ENCODE measurements at places on chromosomes 2 and 18. TPM values are rescaled to one million over a fixed set of nuclear protein-coding genes. Genes with fewer than 3 reads are reported as not detected.
A peak's percentile ranks its signal among the peaks of the same experiment; 100 is the strongest.

Gene CRACDL
- not detected for total RNA-seq

GRCh38 chr2:225040856-225041206, 1.4 kb downstream of the DOCK10 start:
- peak; percentile 61 for DNase-seq

- peak; percentile 98 for DNase-seq
Observed at GRCh38 chr2:8680822-8681760, 765 bp upstream of the ID2 start.

DNA sequence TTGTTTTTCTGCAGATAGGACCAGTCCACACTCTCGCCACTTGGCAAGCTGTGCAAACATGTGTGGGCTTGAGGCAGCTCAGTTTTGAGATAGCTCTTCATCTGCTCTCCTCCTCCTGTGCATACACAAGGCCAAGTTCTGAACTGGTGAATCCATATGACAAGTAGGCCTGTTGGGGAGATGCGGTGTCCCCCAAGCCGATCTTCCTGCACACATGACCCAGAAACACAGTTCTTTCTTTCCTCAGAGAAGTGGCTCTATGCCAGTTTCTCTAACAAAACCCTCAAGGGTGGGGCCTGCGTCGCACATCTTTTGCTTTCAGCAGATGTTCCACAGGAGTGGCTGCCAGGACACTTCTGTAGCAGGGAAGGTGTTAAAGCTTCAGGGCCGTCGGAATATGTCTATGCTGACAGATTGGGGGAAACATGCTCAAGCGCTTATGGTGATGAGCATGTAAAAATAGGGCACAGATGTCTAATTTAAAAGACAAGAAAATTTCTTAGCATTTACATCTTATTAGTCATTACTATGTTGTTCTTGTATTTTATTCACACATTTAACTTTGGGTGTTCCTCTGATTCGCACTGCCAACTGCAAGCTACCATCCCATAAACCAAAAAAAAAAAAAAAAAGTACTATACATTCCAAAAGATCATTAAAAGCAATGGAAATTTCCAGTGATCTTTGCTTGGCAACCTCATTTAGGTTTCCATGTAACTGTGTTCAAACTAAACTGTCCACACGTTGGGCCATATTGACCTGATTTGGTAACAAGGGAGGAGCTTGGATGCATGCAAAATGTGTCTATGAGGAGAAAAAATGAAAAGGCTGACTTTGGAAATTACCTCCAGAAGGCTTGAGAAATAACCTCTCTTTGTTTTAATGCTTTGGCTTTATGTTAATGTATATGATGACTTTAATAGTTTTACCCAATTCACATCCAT, 1055.5 kb upstream of the KLHL29 start:
- no peak for DNase-seq

DNA sequence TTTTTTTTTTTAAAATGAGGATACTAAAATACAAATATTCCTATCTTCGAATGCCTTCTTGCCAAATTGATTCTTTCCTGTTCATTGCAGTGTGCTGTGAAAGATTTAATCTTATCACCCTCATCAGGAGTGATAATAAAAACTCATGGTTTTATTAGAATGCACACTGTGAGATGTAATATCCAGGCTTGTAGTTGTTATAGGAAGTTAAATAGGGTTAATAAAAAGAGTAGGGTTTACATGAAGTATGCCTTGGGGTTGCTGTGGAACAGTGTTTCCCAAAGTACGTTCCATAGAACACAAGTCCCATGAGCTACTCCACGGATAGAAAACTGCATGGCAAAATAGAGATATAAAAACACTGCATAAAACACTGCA, 191.9 kb downstream of the SPP2 start:
- DNase-seq = no peak

DNA sequence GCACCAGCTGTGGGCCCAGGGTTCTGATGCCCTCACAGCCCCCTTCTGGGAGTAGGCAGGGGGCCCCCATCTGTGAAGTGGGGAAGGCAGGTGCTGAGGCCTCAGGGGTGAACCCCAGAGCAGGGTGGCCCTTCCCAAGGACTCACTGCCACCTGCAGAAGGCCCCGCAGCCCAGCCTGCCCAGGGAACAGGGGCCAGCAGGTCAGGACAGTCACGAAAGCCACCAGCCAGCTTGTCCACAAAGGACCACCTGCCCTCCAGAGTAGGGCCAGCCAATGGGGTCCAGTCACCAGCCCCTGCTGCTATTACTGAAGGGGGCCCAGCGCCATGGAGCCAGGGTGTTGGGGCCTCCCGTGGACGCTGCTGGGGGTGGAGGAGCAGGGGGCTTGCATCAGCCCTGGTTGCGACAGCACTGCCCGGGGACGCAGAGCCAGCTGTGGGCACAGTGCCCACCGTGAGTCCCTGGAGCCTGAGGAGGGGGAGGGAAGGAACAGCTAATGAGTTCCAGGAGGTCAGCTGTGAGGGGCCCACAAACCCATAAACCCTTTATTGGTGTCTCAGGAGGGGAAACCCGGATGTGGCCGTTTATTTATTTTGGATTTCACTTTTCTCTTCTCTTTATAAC, 11.5 kb upstream of the SNED1 start:
- peak; percentile 50 for DNase-seq

- DNase-seq = no peak
Observed at GRCh38 chr2:120278901-120279300, 26.2 kb downstream of the RALB start.

DNA sequence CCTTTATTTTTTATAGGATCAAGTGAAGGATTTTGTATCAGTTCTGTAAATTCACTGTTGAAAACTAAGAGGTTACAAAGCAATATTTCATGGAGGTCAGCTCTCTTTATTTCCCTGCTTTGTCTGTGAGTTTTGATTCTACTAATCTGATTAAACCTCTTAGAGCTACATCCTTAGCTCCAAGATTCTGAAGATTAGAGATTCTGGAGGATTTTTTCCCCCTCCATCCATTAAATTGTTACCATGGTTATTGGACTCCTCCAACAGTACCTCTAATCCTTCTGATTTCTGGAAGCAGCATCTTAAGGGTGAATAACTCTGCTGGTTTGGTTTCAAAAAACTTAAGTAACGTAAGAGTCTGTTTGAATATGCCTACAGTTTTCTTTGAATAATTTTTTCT, 110.0 kb downstream of the TANC1 start:
- DNase-seq = no peak

DNA sequence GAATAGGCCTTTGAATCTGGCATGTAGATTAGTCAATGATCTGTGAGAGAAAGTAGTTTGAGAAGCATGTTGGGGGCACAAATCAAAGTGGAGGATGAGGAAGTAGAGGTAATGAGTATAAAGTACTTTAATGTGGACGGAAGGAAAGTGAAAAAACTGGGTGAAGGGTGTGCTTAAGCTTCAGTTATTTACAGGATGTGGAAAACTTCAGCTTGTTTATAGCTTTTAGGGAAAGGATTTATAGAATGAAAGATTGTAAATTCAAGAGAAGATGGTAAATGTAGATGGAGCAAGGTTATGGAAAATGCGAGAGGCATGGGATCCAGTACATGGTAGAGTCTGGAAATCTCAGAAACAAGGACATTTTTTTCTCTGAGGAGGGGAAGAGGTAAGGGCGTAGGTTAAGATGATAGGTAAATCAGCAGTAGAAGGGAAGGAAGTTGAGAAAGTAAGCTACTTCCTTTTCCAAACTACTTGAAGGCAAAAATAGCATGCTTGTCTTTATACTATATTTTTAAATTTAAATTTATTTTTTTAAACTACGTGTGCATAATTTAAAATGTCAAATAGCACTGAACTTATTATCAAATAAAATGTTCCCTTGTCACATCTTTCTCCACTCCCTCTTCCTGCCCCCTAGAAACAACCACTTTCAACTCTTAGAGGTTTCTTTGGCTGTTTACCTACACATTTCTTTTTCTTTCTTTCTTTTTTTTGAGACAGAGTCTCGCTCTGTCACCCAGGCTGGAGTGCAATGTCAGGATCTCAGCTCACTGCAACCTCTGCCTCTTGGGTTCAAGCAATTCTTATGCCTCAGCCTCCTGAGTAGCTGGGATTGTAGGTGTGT, 8.5 kb downstream of the FAM117B start:
- DNase-seq = no peak

Gene CHRND
- total RNA-seq = not detected

Gene SLC30A3
- not detected for total RNA-seq

Gene ADD2
- under 0.01 TPM for total RNA-seq

Gene VIT
- total RNA-seq = not detected

- no peak for DNase-seq
Observed at GRCh38 chr2:24330161-24330560, 30.2 kb downstream of the ITSN2 start.
